Umbilical cord (tissue), 2 donors: ENCODE measurements at places on chromosomes 3 and 15.

- no peak for DNase-seq
Observed at GRCh38 chr3:121759541-121760202, 10.1 kb upstream of the GOLGB1 start.

DNA sequence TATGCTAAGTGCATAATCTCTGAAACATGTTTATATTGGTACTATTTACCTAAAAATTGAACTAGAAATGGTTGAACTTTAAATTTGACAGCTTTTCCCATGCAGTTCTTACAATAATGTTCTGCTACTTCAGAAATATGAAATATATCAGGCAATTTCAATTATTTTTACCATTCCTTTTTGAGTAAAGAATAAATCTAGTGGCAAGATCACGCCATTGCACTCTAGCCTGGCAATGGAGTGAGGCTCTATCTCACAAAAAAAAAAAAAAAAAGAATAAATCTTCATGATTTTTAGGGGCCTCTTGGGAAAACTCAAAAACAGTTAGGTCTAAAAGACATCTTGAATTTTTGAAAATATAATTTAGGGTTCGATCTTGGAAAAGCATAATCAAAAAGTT is 10.6 kb upstream of the DNAAF4 start:
- no peak for DNase-seq

- peak; percentile 95 for DNase-seq
Observed at GRCh38 chr15:75167588-75168350, 33.9 kb upstream of the C15orf39 start.

- DNase-seq = no peak
Observed at GRCh38 chr3:71142441-71143161, 440.9 kb downstream of the FOXP1 start.

DNA sequence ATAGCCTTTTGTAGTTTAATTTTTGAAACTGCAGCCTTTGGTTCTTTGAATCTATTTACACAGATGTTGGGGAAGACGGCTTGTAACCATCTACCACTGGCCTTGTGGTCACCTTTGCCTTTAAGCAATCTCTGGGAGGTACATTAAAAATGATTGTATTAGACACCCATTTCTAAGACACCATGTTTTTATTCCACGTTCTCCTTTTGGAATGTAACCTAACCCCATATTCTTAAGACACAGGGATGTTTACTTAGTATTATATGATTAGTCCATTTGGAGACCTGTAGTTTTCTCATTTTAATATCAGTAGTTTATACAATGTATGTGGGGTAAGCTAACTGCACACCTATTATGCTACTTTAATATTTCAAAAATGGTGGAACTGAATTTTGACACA is 175.1 kb upstream of the PLSCR5 start:
- no peak for DNase-seq
